ENCODE measurements at places on chromosomes 4 and X. TPM values are rescaled to one million over a fixed set of nuclear protein-coding genes. Genes with fewer than 3 reads are reported as not detected.

DNA sequence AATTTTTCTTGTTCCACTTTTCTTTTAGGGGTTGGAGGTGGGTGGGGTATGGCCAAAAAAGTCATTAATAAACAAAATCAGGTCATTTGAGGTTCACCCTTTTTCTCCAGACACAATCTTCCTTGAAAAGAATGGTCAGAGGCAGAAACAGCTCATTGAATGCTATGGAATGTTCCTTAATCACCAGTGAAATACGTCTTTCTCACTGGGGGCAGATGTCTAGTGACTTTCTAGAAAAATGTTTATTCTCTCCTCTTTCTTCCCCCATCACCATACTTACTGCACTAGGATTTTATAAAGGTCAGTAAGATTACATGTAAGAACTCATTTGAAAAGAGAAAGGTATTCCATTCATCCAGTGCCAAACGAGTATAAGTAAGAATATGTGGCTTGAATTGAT, 44.5 kb downstream of the MGST2 start:
- H3K4me3 ChIP-seq: no peak overlapping the region
- DNase-seq: no peak
- no peaks in the 10 kb centered on the region for H3K4me1 ChIP-seq
- no peaks in the 10 kb centered on the region for H3K27me3 ChIP-seq
- no peak overlapping the region for H3K27ac ChIP-seq

GRCh38 chr4:122334828-122335227, 44.0 kb upstream of the ADAD1 start:
- H3K4me1 ChIP-seq: peaks cover 5% of the 10 kb centered on the region
- H3K27ac ChIP-seq: no peak overlapping the region
- H3K27me3 ChIP-seq: no peaks in the 10 kb centered on the region
- no peak overlapping the region for H3K4me3 ChIP-seq
- peaks cover 4% of the 10 kb centered on the region for H3K36me3 ChIP-seq

- H3K27ac ChIP-seq: peak overlapping the region; percentile 7
- no peak for DNase-seq
- no peaks in the 10 kb centered on the region for H3K27me3 ChIP-seq
- peaks cover 77% of the 10 kb centered on the region for H3K4me1 ChIP-seq
Observed at GRCh38 chrX:1472975-1473374, 20.3 kb upstream of the ASMTL start.

- peaks cover 5% of the 10 kb centered on the region for H3K36me3 ChIP-seq
- no peaks in the 10 kb centered on the region for H3K4me1 ChIP-seq
- no peak for DNase-seq
Observed at GRCh38 chr4:54308110-54308509, 79.0 kb downstream of the PDGFRA start.

- no peak overlapping the region for H3K4me3 ChIP-seq
- no peaks in the 10 kb centered on the region for H3K27me3 ChIP-seq
- H3K36me3 ChIP-seq: no peaks in the 10 kb centered on the region
- H3K27ac ChIP-seq: no peak overlapping the region
Observed at GRCh38 chr4:143085659-143086058, 99.1 kb upstream of the USP38 start.

DNA sequence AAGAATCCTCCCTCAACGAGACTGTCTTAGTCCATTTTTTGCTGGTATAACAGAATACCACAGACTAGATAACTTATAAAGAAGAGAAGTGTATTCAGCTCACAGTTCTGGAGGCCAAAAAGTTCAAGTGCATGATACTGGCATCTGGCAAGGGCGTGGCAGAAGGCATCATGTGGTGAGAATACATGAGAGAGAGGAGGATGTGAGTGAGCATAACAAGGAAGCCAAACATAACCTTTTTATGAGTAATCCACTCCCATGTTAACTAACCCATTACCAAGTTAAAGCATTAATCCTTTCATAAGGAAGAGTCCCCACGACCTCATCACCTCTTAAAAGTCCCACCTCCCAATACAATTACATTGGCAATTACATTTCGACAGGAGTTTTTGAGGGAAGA, 504.6 kb downstream of the IQCM start:
- H3K4me3 ChIP-seq: no peak overlapping the region
- no peaks in the 10 kb centered on the region for H3K27me3 ChIP-seq
- H3K4me1 ChIP-seq: no peaks in the 10 kb centered on the region
- no peak for DNase-seq
- H3K27ac ChIP-seq: no peak overlapping the region

DNA sequence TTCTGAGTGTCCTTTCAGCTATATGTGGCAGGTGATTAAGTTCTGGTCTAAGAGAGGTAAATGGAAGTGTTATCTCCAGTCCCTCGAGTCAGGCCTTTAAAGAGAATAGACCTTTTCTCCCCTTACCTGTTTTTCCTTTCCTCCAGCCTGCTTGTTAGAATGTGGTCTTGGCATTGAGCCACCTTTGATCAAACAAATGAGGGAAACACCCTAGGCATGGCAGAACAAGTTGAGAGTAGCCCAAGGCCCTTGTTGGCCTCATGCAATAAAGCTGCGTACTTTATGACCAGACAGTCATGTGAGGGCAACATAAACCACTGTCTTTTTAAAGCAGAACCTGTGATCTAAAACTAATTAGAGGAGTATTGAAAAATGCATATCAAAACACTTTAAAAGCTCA, 13.2 kb upstream of the IL13RA2 start:
- H3K36me3 ChIP-seq: no peaks in the 10 kb centered on the region
- H3K4me1 ChIP-seq: no peaks in the 10 kb centered on the region
- DNase-seq: no peak

DNA sequence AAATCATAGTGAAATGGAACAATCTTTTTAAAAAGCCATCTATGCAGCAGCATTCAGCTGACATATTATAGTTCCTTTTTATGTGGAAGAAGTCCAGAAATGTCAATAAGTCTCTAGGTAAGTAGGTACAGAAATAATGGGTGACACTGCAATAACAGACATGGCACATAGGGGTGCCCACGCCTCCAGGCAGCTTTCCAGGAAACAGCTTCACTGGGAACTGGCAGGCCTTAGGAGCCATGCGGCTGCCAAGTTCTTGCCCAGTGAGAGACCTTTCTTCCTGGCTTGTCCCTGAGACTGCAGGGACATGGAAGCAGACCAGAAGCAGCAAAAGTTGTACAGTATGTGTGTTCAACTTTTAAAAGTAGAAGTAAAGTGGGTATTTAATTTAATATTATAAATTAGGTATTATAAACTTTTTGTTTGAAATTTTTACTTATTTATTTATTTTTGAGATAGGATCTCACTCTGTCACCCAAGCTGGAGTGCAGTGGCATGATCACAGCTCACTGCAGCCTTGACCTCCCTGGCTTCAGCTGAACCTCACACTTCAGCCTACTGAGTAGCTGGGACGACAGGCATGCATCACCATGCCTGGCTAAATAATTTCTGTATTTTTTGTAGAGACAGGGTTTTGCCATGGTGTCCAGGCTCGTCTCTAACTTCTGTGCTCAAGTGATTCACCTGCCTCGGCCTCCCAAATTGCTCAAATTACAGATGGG, 12.1 kb upstream of the ETNPPL start:
- no peak for DNase-seq
- H3K27me3 ChIP-seq: peaks cover 8% of the 10 kb centered on the region
- no peaks in the 10 kb centered on the region for H3K4me1 ChIP-seq
- no peaks in the 10 kb centered on the region for H3K36me3 ChIP-seq
- H3K27ac ChIP-seq: no peak overlapping the region

DNA sequence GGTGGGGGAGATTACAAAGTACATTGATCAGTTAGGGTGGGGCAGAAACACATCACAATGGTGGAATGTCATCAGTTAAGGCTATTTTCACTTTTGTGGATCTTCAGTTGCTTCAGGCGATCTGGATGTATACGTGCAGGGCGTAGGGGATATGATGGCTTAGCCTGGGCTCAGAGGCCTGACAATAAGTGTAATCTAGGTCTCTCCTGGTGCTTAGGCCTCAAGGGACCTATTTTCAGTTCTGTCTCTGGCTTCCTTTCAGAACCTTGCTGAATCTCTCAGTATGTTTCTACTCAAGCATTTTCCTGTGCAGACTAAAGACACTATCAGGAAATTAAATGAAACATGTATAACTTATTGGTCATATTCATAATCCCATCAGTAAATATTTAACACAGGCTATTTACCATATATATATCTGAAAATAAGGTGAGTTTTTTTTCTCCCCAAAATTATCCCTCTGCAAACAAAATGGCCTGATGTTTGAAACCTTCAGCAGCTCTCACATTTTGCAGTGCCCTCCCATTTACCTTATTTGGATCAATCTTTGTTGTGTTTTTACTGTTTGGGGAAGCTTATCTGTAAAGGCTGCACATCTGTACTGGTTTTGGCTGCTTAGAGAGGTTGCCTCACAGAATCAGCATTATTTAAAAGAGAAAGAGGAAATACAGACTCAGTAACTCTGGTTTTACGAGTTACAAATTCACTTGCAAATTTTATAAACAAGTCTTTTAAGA, 2.3 kb upstream of the ZCCHC4 start:
- no peaks in the 10 kb centered on the region for H3K27me3 ChIP-seq
- H3K4me3 ChIP-seq: no peak overlapping the region
- H3K4me1 ChIP-seq: peaks cover 26% of the 10 kb centered on the region
- H3K27ac ChIP-seq: peak overlapping the region; percentile 43
- H3K36me3 ChIP-seq: no peaks in the 10 kb centered on the region

DNA sequence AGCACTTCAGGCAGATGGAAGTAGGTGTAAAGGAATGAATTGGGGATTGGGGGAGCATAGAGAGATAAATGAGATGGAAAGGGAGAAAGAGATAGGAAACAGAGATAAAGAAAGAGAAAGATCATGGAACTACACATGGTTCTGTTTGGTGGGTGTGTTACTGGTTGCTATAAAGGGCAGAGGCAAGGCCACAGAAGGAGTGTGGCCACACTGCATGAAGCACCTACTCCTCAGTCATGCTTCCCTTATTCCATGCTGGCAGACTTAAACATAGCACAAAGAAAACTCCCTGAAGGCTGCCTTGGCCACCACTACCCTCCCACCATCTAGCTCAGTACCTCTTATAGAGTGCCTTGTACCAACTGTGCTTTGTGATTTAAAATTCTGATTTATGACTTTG, 56.9 kb downstream of the OPHN1 start:
- H3K27me3 ChIP-seq: peaks cover 12% of the 10 kb centered on the region
- H3K4me3 ChIP-seq: no peak overlapping the region
- H3K27ac ChIP-seq: no peak overlapping the region
- no peak for DNase-seq
- no peaks in the 10 kb centered on the region for H3K36me3 ChIP-seq

DNA sequence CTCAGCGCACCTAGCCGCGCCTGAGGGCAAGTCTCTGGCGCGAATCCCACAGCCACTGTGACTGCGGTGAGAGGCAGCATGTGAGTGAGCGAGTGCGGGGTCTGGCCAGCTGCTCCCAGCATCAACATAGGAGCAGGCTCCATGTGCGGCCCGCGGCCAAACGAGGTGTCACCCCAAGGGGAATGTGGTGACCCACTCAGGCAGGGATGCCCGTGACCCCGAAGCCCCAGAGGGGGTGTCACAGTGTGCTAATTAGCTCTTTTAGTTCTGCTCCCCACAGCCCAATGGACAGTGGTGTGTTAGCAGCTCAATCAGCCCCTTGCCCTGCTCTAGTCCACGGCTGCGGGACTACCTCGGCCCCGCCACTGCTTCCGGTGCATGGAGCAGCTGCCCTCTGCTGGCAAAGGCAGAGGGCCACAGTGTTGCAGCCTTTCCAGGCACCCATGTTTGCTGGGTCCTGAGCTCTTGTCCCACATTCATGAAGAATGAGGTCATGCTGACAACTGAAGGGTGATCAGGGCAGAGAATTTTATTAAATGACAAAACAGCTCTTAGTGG, 61.4 kb downstream of the AGA start:
- H3K27me3 ChIP-seq: no peaks in the 10 kb centered on the region
- no peak for DNase-seq
- H3K36me3 ChIP-seq: no peaks in the 10 kb centered on the region
- H3K4me1 ChIP-seq: peaks cover 8% of the 10 kb centered on the region

DNA sequence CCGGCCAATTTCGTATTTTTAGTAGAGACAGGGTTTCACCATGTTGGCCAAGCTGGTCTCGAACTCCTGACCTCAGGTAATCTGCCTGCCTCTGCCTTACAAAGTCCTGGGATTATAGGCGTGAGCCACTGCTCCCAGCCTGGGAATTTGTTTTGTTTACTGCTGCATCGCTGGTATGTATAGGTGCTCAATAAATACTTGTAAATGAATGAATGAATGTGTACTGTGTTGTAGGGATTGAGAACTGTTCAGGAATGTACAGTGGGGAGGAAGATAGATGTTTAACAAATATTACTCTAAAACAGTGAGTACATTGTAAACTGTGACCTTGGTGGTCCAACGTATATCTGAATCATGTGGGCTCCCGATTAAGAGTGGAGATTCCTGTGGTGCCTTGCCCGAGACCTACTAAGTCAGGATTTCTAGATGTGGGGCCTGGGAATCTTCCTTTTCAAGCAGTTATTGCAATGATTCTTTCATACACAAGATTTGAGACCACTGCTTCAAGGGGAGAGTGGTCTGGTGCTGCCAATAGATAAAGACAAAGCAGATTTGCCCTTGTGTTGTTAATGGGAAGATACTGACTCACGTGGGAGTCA, 41.0 kb downstream of the WWC2 start:
- DNase-seq: no peak
- H3K4me1 ChIP-seq: peaks cover 5% of the 10 kb centered on the region
- no peaks in the 10 kb centered on the region for H3K36me3 ChIP-seq

Gene ADH1B
- not detected for total RNA-seq

Gene LIMCH1
- not detected for total RNA-seq

Gene APLN
- total RNA-seq: 0.14 TPM

Gene ARHGEF6
- 91.1 TPM for total RNA-seq

Gene TCEAL6
- not detected for total RNA-seq

Gene PASD1
- not detected for total RNA-seq

Gene ATOH1
- total RNA-seq: not detected

Gene INTU
- 0.60 TPM for total RNA-seq

Data from activated T-cell treated with anti-CD3 and anti-CD28 coated beads, Interleukin-2, amount 50 U/mL, for 72 hours (primary cell).